ENCODE measurements at places on chromosomes 2 and 18.
A peak's percentile ranks its signal among the peaks of the same experiment; 100 is the strongest.

- DNase-seq, result no peak
These were observed 24.0 kb downstream of the BUB1 start for GRCh38 chr2:110653861-110654260.

DNA sequence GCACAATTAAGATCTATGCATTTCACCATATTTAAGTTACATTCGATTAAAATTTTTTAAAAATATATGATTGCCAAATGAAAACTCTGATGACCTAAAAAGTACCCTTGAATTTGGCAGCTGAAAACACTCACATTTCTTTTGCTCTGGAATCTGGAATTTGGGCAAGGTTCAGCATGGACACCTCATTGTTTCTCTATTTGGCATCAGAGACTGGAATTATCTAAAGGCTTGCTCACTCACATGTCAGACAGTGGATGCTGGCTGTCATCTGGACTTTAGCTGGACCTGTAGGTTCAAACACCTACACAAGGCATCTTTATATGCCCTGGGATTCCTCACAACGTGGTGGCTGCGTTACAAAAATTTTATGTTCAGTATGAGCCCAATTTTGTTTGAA is 16.1 kb downstream of the MBOAT2 start:
- DNase-seq, result no peak

DNA sequence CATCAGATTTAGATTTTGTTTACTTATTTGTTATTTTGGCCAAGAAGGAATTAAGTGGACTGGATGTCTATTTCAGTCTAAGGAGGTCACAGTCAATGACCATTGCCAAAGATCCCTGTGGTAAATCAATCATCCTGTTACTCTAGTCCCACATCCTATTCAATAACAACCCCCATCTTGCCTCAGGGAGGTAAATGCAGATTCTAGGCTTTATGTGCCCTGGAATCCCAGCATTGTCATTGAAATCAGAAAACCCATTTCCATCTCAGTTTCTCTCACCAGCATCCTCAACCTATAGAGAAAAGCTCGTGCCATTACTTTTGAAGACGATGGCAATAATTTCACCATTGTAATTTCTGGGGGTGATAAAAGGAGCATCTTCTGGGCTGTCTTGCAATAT is 71.8 kb downstream of the SKA1 start:
- no peak for DNase-seq

- DNase-seq, result no peak
These were observed 27.7 kb upstream of the DCC start for GRCh38 chr18:52312346-52312745.

- peak; percentile 65 for DNase-seq
These were observed 1.4 kb downstream of the PHLPP1 start for GRCh38 chr18:62716619-62717168.

- DNase-seq, result no peak
These were observed 1085.3 kb upstream of the CNTNAP5 start for GRCh38 chr2:122939796-122940195.

DNA sequence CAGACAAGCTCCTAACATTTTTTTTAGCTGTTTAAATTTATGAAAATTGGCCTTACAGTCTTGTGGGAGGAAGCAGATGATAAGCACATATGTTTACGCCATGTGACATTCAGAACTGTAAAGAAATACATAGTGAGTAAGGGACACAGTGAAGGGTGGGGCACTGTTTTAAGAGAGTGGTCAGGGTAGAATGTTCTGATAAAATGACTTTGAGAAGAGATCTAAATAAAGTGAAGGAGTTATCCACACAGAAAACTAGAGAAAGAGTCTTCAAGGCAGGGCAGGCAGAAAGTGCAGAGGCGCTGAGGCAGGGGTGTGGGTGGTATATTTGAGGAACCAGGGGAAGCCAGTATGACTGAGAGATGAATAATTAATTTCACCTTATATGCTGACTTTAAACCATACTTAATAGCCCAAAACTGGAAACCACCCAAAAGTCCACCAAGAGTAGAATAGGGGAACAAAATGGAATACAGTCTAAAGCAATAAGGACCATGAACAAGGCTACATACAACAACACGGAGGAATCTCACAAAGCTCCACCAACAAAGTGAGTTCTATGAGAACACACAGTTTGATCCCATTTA is 8.6 kb downstream of the MREG start:
- no peak for DNase-seq

GRCh38 chr2:38068234-38068633 is 7.7 kb downstream of the CYP1B1 start:
- no peak for DNase-seq

DNA sequence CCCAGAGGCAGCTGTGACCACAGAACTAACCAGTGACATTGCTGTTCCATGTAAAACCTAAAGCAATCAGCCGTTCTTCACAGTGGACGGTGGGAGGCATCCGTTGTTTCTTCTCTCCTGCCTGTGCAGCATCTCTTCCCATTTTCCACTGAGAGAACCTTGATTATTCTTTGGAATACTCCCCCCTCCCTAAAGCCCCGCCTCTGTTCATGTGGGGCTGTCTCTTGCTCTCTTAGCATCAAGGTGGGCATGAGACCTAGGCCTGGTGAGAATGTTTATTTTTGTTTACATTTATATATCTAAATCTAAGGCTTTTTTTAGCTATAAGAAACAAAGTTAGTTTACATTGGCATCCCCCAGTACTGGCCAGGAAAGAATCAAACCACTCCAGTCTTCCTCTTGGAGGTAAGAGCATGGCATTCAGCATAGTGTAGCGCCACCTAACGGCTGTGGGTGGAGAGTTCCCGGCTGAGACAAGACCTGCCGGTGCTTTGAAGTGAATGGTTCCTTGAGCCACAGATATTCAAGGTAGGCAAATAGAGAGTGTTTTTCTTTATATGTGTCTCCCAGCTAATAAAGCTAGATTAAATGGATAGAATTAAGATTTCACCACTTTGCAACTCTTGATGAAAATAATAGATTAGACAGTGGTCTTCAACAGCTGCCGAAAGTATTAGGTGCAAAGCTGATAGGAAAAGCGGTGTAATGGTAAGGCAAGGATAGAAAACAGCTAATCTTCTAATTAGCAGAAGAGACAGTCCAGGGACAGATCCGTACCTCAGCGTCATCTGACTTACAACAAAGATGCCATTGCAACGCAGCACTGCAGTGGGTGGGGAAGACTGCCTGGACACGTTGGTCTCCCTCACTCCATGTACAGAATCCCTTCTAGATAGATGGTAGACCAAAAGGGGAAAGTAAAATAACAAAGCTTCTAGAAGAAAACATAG is 219.6 kb upstream of the RAB12 start:
- DNase-seq, result peak; percentile 59
